Muscle of arm (tissue), 14 donors: ENCODE measurements at places on chromosomes 2 and 18.

DNA sequence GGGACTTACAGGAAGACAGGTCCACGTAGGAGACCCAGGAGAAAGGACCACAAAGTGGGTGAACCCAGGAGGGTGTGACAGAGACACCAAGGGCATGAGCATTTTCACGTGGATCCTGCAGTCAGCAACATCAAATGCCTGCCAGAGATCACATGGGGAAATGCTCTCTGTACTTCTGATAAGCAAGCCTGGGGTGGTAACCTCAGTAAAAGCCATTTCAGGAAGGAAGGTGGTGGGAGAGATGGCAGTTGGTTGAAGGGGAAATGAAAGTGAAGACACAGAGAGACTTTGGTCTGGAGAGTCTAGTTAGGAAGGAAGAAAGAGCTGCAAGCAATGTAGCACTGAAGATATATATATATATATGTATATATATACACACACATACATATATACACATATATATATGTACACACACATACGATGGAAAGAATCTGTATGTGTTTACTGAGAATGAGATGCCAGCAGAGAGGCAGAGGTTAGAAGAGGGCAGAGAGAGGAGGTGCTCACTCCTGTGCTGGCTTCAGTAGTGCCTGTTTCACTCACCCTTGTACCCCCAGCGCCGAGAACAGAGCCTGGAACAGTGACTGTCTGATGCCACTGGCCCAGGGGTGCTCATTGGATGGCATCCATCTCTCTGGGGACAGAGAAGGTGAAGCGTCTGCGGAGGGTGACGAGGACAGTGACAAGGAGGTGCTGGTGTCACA lies 314.9 kb downstream of the AFF3 start:
- DNase-seq, result no peak

DNA sequence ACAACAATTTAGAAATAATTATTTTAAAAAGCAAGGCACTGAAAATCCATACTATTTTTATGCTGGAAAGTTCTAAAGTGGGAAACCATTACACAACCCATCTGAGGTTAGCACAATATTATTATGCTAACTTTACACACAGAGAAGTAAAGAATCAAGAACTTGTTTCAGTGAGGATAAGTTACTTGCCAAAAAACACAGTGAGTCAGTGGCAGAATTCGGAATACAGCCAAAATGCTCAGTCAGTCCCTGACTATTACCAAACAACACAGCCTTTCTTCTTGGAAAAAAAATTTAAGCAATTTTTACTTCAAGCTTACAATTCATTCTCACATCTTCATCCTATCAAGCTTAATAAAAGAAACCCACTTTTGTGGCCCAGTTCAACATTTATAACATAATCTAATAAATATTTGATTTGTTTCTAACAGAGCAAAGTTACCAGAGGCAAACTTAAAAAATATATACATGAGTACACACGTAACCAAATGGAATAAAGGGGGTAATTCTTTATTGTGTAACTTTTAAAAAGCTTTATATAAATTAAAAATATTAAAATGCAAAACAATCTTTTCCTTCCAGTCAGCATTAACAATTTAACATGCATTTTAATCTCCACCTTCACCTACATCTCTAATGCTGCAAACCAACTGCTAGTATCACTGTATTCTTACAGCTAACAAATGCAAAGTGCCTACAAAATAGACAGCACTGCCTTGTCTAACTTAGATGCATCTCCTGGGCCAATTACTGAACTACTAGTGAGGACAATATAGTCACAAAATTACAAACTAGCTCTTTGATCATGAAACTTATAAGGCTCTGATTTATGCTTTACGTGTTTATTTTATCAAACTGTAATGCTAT lies 55.2 kb downstream of the CCDC88A start:
- DNase-seq, result peak; percentile 68

- no peak for DNase-seq
These were observed 192.2 kb upstream of the HAAO start for GRCh38 chr2:42984617-42985016.

DNA sequence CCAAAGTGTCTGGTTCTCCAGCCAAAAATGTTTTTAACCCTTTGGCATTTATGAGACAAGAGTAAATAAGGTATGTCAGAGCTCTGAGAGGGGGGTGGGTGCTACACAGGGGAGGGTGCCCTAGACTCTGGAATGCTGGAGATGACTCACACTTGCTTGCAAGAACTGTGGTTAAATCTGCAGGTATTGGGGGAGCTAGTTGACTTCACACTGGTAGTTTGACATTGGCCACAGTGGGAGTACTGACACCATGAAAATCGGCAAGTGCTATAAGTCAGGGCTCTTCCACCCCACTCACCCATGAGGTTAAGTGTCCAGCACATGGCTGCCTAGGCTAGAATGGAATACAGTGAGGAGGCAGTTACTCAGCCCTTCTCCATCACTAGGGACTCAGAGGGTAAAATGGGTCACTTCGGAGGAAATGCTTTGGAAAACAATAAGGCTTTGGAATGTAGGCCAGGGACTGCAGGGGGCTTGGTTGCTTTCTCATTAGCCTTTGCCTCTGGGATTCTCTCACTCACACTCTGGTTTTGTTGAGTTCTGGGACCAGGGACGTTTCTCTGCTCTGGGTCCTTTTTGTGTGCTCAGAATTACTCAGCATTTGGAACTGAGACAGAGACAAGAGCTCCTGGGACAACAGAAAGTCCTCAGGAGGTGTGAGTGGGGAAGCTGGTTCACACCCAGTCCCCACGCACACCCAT lies 91.6 kb downstream of the ACKR3 start:
- no peak for DNase-seq

DNA sequence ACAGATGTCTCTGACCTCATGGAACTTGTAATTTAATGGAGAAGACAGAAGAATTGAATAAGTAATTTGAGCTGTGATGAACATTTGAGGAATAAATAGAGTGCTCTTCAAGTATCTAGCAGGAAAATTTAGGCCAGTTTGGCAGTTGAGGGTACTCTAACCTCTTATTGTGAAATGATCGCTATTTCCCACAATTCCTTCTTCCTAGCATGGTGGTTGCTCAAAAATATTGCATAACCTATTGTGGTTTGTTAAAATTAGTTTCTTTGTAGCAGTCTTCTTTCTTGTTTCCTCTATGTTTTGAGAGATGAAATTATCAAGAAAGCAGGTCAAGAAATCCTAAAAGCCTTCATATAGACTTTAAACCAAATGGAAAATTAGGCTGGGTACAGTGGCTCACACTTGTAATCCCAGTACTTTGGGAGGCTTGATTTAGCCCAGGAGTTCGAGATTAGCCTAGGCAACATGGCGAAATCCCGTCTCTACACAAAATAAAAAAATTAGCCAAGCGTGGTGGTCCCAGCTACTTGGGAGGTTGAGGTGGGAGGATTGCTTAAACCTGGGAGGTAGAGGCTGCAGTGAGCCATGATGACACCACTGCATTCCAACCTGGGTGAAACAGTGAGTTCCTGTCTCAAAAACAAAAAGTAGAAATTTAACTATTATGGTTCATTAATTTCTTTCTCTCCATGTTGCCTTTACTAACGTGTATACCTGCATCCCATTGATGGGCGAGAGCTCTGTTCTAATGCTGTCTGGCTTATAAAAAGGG lies 58.7 kb downstream of the RBKS start:
- no peak for DNase-seq

DNA sequence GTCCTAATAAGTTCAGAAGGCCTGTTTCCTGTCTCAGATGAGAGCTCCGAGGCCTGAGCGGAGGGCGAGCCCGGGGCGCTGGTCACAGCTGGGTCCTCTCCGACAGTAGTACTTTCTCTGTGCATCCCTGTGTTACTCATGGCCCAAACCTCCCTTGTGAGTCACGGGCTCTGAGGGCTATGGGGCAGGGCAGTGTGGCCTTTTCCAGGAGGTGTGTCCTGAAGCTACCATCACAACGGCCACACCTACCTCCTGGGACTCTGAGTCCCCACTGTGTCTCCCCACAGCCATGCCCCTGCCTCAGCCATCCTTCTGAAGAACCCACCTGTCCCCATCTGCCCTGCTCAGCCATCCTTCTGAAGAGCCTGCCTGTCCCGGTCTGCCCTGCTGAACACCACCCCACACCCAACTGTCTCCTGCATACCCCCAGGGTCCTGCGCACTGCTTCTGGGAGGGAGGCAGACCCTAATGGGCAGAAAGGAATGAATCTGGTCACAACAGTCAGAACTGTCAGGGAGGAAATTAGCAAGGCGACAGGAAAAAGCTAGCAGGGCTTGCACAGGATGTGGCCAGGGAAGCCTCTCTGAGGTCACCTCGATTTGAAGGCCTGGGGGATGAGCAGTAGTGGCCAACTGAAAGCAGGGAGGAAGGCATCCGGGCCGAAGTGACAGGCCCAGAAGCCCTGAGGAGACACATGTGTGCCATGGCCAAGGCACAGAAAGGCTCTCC lies 145.4 kb upstream of the RIOK3 start:
- no peak for DNase-seq

DNA sequence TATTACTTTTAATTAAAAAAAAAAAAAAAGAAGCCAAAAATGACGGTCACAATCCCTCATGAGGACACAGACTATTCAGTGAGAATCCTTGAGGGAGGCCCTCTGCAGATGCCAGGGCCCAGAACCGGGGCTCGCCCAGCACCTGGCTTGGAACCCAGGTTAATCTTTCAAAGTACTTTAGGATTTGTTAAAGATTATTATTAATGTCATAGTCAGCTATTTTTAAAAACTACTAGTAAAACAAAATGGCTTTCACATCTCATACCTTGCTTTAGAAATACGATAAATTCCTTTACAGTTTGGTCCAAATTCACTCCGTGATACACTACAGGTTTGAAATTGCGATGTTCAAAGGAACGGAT lies 27.1 kb downstream of the C2orf76 start:
- no peak for DNase-seq

DNA sequence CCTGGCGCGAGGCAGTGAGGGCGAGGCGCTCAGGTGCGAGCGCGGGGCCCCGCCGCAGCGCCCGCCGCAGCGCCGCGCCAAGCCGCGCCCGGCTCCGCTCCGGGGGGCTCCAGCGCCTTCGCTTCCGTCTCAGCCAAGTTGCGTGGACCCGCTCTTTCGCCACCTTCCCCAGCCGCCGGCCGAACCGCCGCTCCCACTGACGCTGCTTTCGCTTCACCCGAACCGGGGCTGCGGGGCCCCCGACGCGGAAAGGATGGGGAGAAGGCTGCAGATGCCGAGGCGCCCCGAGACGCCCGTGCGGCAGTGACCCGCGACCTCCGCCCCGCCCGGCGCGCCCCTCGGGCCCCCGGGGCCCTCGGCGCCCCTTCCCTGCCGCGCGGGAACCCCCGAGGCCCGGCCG lies 328 bp upstream of the INHBB start:
- DNase-seq, result no peak

GRCh38 chr2:25672494-25673299 lies 680 bp downstream of the DTNB start:
- peak; percentile 24 for DNase-seq

DNA sequence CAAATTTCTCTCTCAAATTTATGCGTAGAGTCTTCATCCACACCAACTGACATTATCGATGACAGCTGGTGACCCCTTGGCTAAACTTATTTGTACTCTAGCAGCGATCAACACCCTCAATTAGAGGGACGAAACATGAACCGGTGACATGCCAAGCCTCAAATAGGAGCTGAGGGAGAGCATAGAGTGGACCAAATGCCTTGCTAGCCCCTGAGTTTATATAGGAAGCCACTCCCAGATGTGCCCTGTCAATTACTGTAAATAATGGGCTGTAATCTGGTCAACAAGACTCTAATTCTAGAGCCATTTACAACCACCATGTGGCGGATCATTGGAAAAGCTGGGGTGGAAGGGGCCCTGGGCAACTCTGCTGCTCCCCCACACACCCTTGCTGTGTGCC lies 47.6 kb upstream of the FHL2 start:
- no peak for DNase-seq

DNA sequence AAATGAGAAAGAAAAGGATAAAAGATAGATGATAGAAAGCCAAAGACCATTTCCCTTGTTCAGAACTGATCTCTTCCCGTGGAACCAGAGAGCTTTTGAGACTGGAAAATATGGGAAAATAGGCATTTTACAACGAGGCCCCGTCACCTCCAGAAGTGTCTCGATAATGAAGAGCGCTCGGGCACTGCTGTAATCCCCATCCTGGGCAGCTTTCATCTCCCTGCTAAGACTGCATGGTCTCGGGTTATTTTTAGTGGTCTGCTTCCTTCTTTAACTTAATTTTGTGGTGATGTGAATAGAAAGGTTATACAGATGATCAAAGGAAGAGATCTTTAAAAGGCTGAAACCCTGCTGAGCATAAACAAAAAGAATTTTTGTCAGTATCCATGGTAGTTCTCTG lies 176.6 kb downstream of the METTL4 start:
- no peak for DNase-seq

GRCh38 chr2:217250013-217250524 lies 390.2 kb upstream of the TNP1 start:
- peak; percentile 83 for DNase-seq

GRCh38 chr2:154995361-154995760 lies 296.9 kb downstream of the KCNJ3 start:
- no peak for DNase-seq

DNA sequence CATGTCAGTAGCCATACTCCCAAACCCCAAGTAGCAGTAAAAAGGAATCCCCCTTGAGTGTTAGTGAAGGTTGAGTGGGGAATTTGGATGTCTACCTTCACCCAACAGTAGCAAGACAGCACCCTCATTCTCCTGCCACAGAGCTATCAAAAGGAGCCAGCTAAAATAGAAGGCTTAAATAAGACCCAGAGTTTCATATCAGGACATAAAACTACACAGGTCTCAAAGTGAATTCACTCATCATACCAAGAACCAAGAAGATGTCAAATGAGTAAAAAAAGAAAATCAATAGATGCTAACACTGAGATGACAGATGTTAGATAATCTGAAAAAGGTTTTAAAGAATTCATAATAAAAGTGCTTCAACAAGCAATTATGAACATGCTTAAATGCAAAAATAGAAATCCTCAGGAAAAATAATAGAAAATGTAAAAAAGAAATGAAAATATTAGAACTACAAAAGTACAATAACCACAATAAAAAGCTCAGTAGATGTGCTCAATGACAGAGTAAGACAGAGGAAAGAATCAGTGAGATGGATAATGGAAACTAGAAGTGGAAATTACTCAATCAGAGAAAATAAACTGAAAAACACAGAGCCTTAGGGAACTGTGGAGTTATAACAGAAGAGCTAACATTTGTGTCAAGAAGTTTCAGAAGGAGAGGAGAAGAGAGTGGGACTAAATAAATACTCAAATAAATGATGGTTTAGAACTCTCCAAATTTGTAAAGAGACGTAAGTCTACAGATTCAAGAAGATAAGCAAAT lies 90.5 kb downstream of the EDAR start:
- DNase-seq, result no peak

- DNase-seq, result no peak
These were observed 24.8 kb upstream of the GBX2 start for GRCh38 chr2:236193026-236193425.

- DNase-seq, result no peak
These were observed 164.1 kb upstream of the FOSL2 start for GRCh38 chr2:28228434-28228995.

GRCh38 chr2:135817951-135818350 lies 19.0 kb downstream of the LCT start:
- no peak for DNase-seq

DNA sequence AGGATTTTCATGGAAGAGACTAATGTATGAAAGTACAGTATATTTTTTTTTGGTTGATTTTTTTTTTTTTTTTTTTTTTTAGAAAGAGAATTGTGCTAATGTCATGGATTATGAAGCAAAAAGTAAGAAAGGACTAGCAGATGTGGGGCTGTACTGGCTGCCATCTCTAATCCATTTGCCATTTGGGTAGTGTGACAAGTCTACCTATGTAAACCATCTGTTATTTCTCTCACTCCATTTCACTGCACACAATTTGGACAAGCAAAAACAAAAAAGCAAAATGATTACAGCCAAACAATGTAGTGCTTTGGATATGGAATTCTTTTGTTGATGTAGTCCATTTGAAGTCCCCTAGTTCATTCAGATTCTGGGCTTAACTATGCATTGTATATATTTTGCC lies 1355.4 kb downstream of the LRP1B start:
- no peak for DNase-seq
